ENCODE measurements at places on chromosomes 2 and 18. TPM values are rescaled to one million over a fixed set of nuclear protein-coding genes. Genes with fewer than 3 reads are reported as not detected.

DNA sequence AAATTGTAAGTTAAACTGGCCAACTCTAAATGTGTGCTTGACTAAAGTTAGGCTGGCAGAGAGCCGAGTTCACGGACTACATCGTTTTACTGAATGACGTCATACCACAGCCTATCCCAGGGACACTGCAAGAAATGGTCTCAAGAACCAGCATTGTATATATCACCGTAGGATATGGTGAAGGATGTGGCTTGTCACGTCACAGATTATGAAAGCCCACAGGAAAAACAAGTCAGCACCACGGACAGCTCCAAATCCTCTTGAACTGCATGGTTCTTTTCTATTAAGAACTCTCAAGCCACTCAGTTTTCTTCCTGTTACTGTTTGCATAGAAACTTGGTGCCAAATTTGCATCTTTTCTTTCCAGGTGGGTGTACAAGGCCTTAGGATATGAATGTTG is 85.1 kb upstream of the ACAA2 start:
- H3K4me1 ChIP-seq: no peaks in the 10 kb centered on the region
- no peaks in the 10 kb centered on the region for H3K36me3 ChIP-seq
- peak; percentile 60 for DNase-seq
- H3K27ac ChIP-seq: no peak overlapping the region

DNA sequence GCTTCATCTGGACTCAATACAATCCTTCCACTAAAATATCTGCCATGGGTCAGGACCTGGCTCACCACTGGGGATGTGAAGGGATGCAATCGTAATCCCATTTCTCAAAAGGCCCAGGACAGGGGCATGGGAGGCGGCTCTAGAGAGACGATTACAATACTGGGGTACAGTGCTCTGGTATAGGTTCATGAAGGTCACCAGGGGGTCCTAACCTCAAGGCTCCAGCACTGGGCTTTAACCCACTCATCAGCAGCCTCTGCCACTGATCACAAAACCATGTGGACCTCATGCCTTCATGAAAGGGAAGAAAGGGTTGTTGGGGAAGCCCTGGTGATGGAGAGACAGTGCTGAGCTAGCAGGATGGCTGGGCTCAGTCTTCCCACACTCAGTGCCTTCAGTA is 48.8 kb downstream of the ADD2 start:
- no peak overlapping the region for H3K27ac ChIP-seq
- no peaks in the 10 kb centered on the region for H3K27me3 ChIP-seq
- DNase-seq: no peak
- H3K4me3 ChIP-seq: no peak overlapping the region
- H3K4me1 ChIP-seq: no peaks in the 10 kb centered on the region
- no peaks in the 10 kb centered on the region for H3K36me3 ChIP-seq

DNA sequence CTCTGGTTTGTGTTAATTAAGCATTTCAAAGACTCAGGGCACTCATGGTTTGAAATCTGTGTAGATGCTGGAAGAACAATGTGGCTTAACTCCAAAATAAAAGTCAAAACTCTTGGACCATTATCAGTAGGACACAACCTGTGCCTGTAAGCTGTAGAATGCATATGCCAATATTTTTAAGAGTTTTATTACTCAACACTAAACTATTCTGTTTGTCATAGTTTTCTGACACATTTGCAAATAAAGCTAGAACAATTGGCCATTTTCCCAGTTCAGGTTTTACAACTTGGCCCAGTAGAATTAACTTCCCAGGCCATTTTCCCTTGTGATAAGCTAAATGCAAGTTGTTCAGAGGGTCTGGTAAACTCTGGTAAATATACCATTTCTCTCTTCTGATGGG is 713.1 kb downstream of the CBLN2 start:
- H3K27ac ChIP-seq: no peak overlapping the region
- H3K27me3 ChIP-seq: no peaks in the 10 kb centered on the region
- no peak for DNase-seq
- H3K4me1 ChIP-seq: no peaks in the 10 kb centered on the region
- H3K36me3 ChIP-seq: no peaks in the 10 kb centered on the region
- H3K4me3 ChIP-seq: no peak overlapping the region

- DNase-seq: no peak
- no peaks in the 10 kb centered on the region for H3K27me3 ChIP-seq
- H3K27ac ChIP-seq: no peak overlapping the region
- no peaks in the 10 kb centered on the region for H3K36me3 ChIP-seq
Measured at GRCh38 chr2:77566582-77566981, 44.4 kb upstream of the LRRTM4 start.

GRCh38 chr2:25002066-25002465 is 30.3 kb upstream of the DNAJC27 start:
- no peaks in the 10 kb centered on the region for H3K27me3 ChIP-seq
- DNase-seq: no peak
- H3K27ac ChIP-seq: no peak overlapping the region
- H3K4me1 ChIP-seq: no peaks in the 10 kb centered on the region
- no peaks in the 10 kb centered on the region for H3K36me3 ChIP-seq

DNA sequence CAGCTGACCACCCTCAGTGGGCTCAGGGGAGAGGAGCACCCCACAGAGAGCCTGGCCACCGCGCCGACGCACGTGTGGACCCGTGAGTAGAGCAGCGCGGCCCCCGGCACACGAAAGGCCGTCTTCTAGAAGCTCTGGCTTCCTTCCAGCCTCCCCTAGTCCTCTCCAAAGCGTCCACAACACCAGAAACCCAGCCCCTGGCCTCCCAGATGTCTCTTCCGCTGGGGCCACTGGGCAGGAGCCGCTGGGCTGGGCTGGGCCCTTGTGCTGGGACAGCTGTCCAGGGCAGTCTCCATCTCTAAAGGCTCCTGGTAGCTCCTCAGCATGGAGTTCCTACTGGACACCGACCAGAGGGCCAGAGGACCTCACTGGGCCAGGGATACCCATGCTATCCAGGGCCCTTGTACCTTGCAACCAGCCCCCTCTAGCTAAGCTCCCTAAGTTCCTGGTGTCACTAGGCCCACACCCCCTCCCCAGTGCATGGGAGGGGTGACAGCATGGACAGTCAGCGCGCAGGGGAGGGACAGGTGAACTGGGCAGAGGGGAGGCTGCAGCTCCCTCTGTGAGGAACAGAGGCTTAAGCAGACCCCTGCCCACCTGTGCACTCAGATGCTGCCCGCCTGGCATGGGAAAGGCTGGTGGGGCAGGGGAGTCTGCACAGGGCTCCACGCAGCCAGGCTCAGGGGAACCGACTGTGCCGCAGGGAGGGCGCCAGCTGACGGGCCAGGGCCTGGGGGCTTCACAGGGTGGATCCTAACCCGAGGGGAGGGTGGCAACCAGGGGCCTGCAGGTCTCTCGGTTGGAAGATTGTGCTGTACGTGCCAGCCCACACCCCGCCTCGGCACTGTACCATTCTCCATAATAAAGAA is 32.9 kb downstream of the MTERF4 start:
- H3K27ac ChIP-seq: no peak overlapping the region
- peaks cover 3% of the 10 kb centered on the region for H3K4me1 ChIP-seq
- H3K36me3 ChIP-seq: no peaks in the 10 kb centered on the region
- H3K4me3 ChIP-seq: no peak overlapping the region

GRCh38 chr18:77765468-77765867 is 515.8 kb downstream of the GALR1 start:
- no peak for DNase-seq
- no peaks in the 10 kb centered on the region for H3K4me1 ChIP-seq
- no peaks in the 10 kb centered on the region for H3K27me3 ChIP-seq
- H3K36me3 ChIP-seq: no peaks in the 10 kb centered on the region
- H3K27ac ChIP-seq: no peak overlapping the region
- no peak overlapping the region for H3K4me3 ChIP-seq

DNA sequence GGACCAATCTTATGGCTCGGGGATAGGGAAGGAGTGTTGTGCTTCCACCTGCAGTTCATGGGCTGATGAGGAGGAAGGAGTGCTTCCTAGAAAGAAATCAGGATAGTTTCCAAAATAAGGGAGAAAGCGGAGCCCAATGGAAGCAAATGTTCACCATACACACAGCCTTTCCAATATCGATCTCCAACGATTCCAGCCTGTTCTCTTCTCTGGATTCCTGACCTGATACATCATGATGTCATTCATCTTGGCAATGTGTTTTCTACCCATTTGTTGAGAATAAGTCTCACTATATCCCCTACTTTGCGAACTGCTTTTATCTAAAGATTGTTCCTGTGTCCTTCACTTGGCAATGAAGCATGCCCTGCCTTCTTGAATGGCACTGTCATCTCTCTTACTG is 205.3 kb upstream of the SIX2 start:
- H3K27ac ChIP-seq: no peak overlapping the region
- no peaks in the 10 kb centered on the region for H3K27me3 ChIP-seq
- no peak for DNase-seq

DNA sequence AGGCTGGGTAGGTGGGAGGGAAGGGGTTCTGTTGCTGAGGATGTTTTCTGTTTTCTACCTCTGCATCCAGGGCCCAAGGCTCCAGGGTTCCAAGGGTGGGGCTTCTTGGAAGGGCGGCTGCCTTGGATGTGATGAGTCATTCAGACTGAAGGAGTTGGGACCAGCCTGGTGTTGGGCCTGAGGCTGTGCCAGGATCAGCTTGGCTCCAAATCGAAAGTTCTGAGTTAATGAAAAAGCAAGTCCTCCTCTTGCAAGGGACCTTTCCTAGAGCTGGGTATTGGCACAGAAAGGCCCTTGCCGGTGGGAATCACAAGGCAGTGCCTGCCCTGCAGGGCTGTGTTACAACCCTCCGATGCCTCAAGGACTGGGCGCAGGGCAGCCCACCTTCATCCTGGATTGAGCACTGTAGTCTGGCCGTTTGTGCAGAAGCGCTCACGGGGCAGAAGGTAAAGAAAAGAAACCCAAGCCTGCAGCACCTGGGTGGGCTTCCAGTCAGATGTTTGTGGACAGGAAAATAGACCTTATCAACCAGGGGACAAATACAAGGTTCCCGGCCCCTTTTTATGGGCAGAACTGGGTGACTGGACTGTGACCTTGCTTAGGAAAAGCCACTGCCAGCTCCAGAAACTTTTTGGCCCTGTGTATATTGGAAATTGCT is 52.5 kb upstream of the MCFD2 start:
- H3K36me3 ChIP-seq: peaks cover 13% of the 10 kb centered on the region
- no peak for DNase-seq
- H3K27me3 ChIP-seq: no peaks in the 10 kb centered on the region
- H3K4me3 ChIP-seq: no peak overlapping the region
- H3K4me1 ChIP-seq: no peaks in the 10 kb centered on the region

GRCh38 chr2:39432701-39433100 is 4.4 kb downstream of the MAP4K3 start:
- H3K27ac ChIP-seq: no peak overlapping the region
- H3K4me1 ChIP-seq: peaks cover 20% of the 10 kb centered on the region
- no peaks in the 10 kb centered on the region for H3K27me3 ChIP-seq
- no peak for DNase-seq
- no peak overlapping the region for H3K4me3 ChIP-seq

DNA sequence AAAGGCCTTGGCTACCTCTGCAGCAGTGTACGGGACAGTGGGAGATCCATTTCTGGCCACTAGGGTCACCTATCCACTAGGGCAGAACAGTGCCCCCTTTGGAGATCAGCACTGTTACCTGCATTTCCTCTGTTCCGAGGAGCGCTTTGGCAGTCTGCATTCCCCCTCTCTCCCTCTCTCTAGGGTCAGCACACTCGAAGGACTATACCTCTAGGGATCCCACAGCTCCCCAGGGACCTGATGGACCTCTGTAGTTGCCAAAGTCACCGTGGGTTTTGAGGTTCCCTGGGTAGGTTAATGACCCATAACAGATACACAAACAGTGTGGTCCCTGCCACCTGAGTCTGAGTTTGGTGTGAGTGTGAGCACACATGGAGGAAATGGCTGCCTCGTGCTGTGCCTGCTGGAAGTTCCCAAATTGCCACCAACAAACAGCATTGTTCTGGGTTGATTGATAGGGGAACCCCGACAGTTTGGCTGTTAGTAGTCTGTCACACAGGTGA is 99.8 kb upstream of the VWC2L start:
- DNase-seq: no peak
- H3K27me3 ChIP-seq: no peaks in the 10 kb centered on the region
- H3K4me1 ChIP-seq: no peaks in the 10 kb centered on the region

GRCh38 chr2:112633708-112634107 is 12.0 kb upstream of the SLC20A1 start:
- H3K27me3 ChIP-seq: no peaks in the 10 kb centered on the region
- H3K27ac ChIP-seq: peak overlapping the region; percentile 56
- H3K4me1 ChIP-seq: peaks cover 53% of the 10 kb centered on the region
- no peak overlapping the region for H3K4me3 ChIP-seq
- H3K36me3 ChIP-seq: no peaks in the 10 kb centered on the region

GRCh38 chr2:195027947-195028346 is 629.1 kb upstream of the SLC39A10 start:
- H3K4me1 ChIP-seq: no peaks in the 10 kb centered on the region
- DNase-seq: no peak
- no peak overlapping the region for H3K27ac ChIP-seq
- H3K27me3 ChIP-seq: no peaks in the 10 kb centered on the region
- H3K36me3 ChIP-seq: no peaks in the 10 kb centered on the region
- H3K4me3 ChIP-seq: no peak overlapping the region

- no peak overlapping the region for H3K27ac ChIP-seq
- no peak overlapping the region for H3K4me3 ChIP-seq
- DNase-seq: no peak
- no peaks in the 10 kb centered on the region for H3K36me3 ChIP-seq
- no peaks in the 10 kb centered on the region for H3K27me3 ChIP-seq
Measured at GRCh38 chr18:71485611-71486010, 1058.5 kb downstream of the CBLN2 start.

DNA sequence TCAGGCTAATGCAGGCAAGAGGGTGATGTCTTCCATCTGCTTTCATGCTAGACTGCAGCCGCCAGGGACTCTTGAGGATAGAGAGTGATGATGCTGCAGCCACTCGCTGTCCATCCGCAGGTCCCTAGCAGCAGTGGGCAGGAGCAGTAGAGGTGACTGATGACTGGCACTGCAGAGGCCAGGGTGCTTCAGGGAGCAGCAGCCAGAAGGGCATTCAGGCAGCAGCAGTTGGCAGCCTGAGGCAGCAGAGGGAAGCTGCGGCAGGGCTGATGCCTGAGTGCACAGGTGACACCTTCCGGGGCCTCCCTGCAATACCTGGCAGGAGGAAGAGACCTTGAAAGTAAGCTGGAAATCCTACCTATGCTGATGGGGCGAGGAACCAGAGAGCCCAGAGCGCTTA is 214.2 kb downstream of the ICOS start:
- DNase-seq: no peak
- H3K27ac ChIP-seq: no peak overlapping the region
- H3K4me3 ChIP-seq: no peak overlapping the region
- no peaks in the 10 kb centered on the region for H3K36me3 ChIP-seq
- peaks cover 3% of the 10 kb centered on the region for H3K4me1 ChIP-seq
- no peaks in the 10 kb centered on the region for H3K27me3 ChIP-seq

DNA sequence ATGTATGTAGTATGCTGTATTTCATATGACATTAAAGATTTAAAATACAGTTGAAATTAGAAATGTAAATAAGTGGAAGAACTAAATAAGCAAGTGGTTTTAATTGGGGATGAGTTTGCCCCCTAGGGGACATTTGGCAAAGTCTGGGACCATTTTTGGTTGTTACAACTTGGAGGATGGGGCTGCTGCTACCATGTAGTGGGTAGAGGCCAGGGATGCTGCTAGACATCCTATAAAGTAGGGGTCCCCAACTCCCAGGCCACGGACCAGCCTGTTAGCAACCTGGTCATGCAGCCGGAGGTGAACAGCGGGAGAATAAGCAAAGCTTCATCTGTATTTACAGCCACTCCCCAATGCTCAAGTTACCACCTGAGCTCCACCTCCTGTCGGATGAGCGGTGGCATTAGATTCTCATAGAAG is 27.9 kb upstream of the ASNSD1 start:
- DNase-seq: no peak
- no peak overlapping the region for H3K27ac ChIP-seq
- no peaks in the 10 kb centered on the region for H3K27me3 ChIP-seq

Gene SOCS6
- 0.73 TPM for total RNA-seq

Gene KCNE4
- total RNA-seq: not detected

Gene CYRIA
- 1.8 TPM for total RNA-seq

Gene GATA6
- 0.13 TPM for total RNA-seq

Gene NXPH2
- total RNA-seq: not detected

All from T-cell (primary cell).